Activated CD4-positive, CD25-positive, alpha-beta regulatory T cell treated with anti-CD3 and anti-CD28 coated beads, Interleukin-2, amount 50 U/mL, for 16 hours (primary cell): ENCODE measurements at places on chromosomes 5 and 9.

DNA sequence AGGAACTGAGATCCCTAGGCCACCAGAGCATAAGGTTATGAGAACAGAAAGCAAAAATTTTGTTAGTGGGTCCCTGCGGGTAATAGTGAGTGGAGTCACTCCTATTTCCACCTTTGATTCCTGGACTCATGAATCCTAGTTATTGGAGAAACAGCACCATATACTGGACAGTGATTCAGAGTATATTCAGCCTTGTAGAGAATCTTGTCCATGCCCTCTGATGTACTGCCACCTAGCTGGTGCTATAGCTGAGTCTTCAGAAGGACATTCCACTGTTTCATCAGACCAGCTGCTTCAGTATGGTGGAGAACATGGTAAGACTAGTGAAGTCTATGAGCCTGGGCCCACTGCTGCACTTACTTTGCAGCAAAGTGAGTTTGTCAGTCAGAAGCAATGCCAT, 25.0 kb upstream of the ITGA2 start:
- DNase-seq: no peak

DNA sequence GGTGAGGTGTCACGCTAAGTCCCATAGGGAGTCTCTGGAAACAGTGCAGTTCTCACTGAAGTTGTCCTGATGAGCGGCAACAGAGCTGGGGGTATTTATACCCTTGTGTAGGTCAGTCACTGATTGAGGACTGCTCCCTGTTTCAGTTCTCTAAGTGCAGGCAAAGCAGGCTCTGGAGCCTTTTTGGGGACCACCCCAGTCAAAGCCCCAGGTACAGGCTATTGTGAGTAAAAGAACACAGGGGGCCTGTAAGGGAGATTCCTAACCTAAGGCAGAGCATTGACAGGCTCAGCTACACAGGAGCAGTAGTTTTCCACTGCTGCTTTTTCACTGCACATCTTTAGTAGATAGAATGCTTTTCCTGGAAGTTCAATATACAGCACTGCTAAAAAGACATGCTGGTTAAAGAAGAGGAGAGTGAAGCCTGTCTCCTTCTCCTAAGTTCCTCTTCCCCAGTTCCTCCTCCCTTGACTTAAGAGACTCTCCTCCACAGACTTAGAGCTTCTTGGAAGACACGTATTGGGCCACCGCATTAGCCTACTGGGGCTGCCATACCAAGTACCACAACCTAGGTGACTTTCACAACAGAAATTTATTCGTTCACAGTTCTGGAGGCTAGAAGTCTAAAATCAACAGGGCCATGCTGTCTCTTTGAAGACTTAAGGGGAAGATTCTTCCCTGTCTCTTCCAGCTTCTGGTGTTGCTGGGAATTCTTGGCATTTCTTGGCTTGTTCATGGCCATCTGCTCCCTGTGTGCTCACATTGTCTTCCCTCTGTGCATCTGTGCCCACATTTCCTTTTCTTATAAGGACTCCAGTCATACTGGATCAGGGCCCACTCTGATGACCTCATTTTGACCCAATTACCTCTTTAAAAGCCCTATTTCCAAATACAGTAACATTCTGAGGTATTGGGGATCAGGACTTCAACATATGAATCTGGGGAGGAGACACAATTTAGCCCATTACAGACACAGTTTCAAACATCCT, 221.0 kb downstream of the ESM1 start:
- DNase-seq: no peak

- DNase-seq: no peak
Observed at GRCh38 chr5:19903611-19904010, 84.4 kb downstream of the CDH18 start.

GRCh38 chr9:95409650-95410426, 92.3 kb upstream of the FANCC start:
- DNase-seq: no peak

- DNase-seq: no peak
Observed at GRCh38 chr5:40834391-40834848, 602 bp downstream of the RPL37 start.

DNA sequence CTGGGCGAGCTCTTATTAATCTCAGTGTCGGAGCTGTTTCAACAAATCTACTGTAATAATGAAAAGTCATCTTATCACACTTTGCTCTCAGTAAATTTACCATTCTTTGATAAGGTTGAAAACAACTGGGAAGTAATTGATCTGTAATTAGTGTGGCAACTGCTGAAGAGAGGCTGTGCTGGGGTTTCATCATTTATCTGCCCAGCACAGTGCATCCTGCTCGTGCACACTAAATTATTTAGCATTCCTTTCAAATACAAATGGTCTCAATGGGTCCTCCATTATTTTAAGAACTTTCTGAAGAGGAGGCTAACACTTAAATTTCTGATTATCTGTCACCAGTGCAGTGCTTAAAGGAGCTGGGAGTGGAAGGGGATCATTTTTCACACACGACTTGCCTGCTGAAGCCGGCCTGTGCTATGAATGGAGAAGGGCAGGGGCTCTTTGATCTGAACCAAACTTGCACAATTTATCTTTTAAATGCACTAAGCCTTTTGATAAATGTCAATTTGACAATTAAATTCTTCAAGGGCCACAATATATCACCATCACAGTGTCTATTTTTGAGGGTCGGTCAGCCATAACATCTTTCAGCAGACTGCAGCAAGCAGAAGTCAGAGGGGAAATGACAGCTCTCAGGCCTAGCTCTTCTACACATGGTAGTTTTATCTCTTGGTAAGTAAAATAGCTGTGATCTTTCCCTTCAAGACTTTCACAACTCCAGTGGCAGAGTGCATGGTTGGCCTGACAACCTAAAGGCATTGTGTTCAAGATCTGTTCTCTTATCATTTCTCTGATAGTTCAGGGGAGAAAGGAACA, 106.4 kb upstream of the EFNA5 start:
- DNase-seq: no peak

- DNase-seq: no peak
Observed at GRCh38 chr5:166977911-166978422, 1313.5 kb upstream of the WWC1 start.

GRCh38 chr5:16600946-16601345, 15.9 kb downstream of the RETREG1 start:
- DNase-seq: no peak

- DNase-seq: no peak
Observed at GRCh38 chr5:62197697-62198096, 108.3 kb upstream of the KIF2A start.

- DNase-seq: peak; percentile 28
Observed at GRCh38 chr9:15299374-15299939, 7.6 kb downstream of the TTC39B start.

DNA sequence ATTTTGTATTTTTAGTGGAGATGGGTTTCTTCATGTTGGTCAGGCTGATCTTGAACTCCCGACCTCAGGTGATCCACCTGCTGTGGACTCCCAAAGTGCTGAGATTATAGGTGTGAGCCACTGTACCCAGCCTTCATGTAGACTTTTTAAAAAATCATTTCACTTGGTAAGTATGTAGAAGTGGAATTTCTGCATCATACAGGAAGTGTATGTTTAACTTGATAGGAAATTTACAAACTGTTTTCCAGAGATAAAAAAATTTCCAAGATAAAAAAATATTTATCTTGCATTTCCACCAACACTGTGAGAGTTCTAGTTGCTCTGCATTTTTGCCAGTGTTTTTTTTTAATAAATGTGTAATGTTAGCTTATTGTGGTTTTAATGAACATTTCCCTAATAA, 155.8 kb downstream of the ZNF608 start:
- no peak for DNase-seq
